Spinal cord (tissue), 10 donors: ENCODE measurements at places on chromosomes 5 and 9. TPM values are rescaled to one million over a fixed set of nuclear protein-coding genes. Genes with fewer than 3 reads are reported as not detected.

GOLGA1 gene
- 19.6 TPM for polyA plus RNA-seq

MYO10 gene
- polyA plus RNA-seq = 77.7 TPM

PLPP1 gene
- polyA plus RNA-seq = 58.0 TPM

ORM2 gene
- polyA plus RNA-seq = 0.29 TPM

SLC1A1 gene
- polyA plus RNA-seq = 53.8 TPM

FAM221B gene
- polyA plus RNA-seq = 0.73 TPM

CNOT6 gene
- polyA plus RNA-seq = 24.8 TPM

GNG10 gene
- 48.9 TPM for polyA plus RNA-seq

ADAMTS19 gene
- polyA plus RNA-seq = 1.6 TPM

HTR1A gene
- polyA plus RNA-seq = 4.5 TPM

PRRX2 gene
- polyA plus RNA-seq = 4.1 TPM

KCNN2 gene
- 17.4 TPM for polyA plus RNA-seq

PALM2AKAP2 gene
- polyA plus RNA-seq = 6.7 TPM

ST8SIA4 gene
- 12.8 TPM for polyA plus RNA-seq

DRD1 gene
- 4.3 TPM for polyA plus RNA-seq

HTR4 gene
- 1.6 TPM for polyA plus RNA-seq

LRRTM2 gene
- 31.1 TPM for polyA plus RNA-seq

CEL gene
- polyA plus RNA-seq = 2.3 TPM

ARL14EPL gene
- polyA plus RNA-seq = not detected
